ENCODE measurements at places on chromosomes 4 and X. TPM values are rescaled to one million over a fixed set of nuclear protein-coding genes. Genes with fewer than 3 reads are reported as not detected.

The CYSLTR1 gene
- not detected for total RNA-seq

The RS1 gene
- not detected for total RNA-seq

GRCh38 chrX:32778965-32779364, 432.4 kb downstream of the DMD start:
- DNase-seq, result no peak

GRCh38 chr4:187390646-187391045, 604.9 kb upstream of the ZFP42 start:
- DNase-seq, result no peak

DNA sequence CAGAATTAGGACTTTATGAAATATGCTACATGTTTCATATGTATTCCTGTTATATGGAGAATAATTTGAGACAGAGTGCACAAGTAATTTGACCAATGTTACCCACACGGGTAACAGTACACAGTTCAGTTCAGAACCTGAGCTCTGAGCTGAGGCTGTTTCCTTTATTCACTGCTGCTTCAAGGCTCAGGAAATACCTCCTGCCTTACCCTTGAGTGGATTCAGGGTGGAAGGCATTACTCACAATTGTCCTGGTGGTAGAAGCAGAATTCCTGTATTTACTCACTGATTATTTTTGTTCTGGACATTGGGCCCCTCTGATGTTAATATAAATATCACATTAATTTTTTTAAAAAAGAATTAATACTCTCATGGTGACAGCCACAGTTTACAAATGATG, 73.5 kb upstream of the CAMK2D start:
- no peak for DNase-seq

The DCAF8L2 gene
- not detected for total RNA-seq

DNA sequence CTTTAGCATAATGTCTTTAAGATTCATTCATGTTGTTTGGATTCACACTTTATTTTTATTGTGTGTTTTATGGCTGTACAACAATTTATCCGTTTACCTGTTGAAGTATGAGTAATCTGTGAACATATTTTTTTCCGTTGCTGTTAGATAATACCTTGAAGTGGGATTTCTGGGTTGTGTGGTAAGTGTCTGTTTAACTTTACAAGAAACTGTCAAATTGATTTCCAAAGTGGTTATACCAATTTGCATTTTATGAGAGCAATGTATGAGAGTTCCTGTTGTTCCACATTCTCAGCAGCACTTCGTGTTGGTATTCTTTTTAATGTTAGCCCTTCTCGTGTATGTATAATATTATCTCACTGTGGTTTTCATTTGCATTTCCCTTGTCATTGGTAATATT, 53.6 kb downstream of the USP53 start:
- no peak for DNase-seq

The NSUN7 gene
- total RNA-seq, result 12.3 TPM

The CCKAR gene
- 4.3 TPM for total RNA-seq

The SULT1E1 gene
- total RNA-seq, result 64.9 TPM
